Endothelial cell (in vitro differentiated cells): ENCODE measurements at places on chromosomes 1 and 21. TPM values are rescaled to one million over a fixed set of nuclear protein-coding genes. Genes with fewer than 3 reads are reported as not detected.

Gene FNDC5
- 5.5 TPM for total RNA-seq

DNA sequence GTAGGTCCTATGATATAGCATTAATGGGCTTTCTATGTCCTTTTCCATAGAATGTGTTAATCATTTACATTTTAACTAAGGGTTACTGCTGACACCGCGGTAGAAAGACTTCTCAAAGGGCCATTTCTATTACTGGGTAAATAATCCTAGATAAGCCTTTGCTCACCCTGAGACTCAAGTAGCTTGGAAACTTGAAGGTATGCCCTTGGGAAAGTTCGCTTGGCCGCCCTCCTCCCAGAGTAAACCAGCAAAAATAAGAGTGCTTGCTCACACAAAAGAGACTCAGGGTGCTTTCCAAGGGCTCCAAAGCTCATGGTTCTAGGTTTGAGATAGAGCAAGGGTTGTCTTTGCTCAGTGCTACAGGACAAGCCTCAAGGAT, 85.8 kb upstream of the TMPRSS2 start:
- H3K36me3 ChIP-seq, result no peaks in the 10 kb centered on the region
- H3K27ac ChIP-seq, result no peak overlapping the region
- no peak overlapping the region for H3K4me3 ChIP-seq

- DNase-seq, result peak; percentile 22
- no peak overlapping the region for H3K4me3 ChIP-seq
- H3K27ac ChIP-seq, result no peak overlapping the region
- H3K27me3 ChIP-seq, result no peaks in the 10 kb centered on the region
- peaks cover 2% of the 10 kb centered on the region for H3K36me3 ChIP-seq
- no peaks in the 10 kb centered on the region for H3K4me1 ChIP-seq
Measured at GRCh38 chr1:58515794-58516401, 30.6 kb downstream of the OMA1 start.

DNA sequence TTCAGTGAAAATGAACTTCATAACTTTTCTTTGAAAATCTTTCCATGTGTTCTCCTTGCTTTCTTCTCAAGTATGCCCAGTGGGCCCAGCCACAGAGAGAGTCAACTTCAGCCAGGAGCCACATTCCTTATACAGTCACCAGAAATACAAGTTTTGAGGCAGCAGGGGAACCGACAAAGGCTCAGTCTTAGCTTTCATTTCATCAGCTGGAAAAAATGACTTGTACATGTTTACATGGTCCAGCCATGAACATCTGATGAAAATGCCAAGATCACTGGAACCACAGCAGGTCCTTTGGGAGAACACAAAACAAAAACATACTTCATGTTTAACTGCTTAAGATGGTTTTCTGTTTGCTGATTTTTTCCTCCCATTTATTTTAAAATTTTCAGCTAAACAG, 72.5 kb downstream of the SYDE2 start:
- H3K36me3 ChIP-seq, result no peaks in the 10 kb centered on the region
- DNase-seq, result no peak
- peaks cover 1% of the 10 kb centered on the region for H3K27me3 ChIP-seq
- no peak overlapping the region for H3K4me3 ChIP-seq
- H3K4me1 ChIP-seq, result peaks cover 6% of the 10 kb centered on the region

Gene THEM5
- total RNA-seq, result not detected

- H3K27ac ChIP-seq, result peak overlapping the region; percentile 93
- DNase-seq, result peak; percentile 38
- H3K4me3 ChIP-seq, result no peak overlapping the region
- H3K27me3 ChIP-seq, result peaks cover 2% of the 10 kb centered on the region
Measured at GRCh38 chr21:38171723-38172344, 85.0 kb upstream of the KCNJ15 start.

DNA sequence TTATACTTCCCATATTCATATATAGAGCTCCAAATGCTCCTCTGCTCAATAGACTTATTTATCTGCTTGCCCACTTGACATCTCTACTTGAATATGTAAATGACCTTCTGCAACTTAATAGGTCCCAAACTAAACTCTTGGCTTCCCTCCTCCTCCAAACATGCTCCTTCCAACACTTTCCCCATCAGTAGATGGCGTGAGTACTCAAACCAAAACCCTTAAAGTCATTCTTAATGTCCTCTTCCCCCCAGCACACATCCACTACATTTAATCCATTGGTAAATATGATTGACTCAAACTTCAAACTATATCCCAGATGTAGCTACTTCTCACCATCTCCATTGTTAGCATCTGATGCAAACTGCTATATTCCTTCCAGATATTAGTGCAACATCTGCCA, 48.5 kb upstream of the PBX1 start:
- H3K4me1 ChIP-seq, result no peaks in the 10 kb centered on the region
- no peak overlapping the region for H3K4me3 ChIP-seq
- no peak overlapping the region for H3K27ac ChIP-seq
- H3K27me3 ChIP-seq, result no peaks in the 10 kb centered on the region

DNA sequence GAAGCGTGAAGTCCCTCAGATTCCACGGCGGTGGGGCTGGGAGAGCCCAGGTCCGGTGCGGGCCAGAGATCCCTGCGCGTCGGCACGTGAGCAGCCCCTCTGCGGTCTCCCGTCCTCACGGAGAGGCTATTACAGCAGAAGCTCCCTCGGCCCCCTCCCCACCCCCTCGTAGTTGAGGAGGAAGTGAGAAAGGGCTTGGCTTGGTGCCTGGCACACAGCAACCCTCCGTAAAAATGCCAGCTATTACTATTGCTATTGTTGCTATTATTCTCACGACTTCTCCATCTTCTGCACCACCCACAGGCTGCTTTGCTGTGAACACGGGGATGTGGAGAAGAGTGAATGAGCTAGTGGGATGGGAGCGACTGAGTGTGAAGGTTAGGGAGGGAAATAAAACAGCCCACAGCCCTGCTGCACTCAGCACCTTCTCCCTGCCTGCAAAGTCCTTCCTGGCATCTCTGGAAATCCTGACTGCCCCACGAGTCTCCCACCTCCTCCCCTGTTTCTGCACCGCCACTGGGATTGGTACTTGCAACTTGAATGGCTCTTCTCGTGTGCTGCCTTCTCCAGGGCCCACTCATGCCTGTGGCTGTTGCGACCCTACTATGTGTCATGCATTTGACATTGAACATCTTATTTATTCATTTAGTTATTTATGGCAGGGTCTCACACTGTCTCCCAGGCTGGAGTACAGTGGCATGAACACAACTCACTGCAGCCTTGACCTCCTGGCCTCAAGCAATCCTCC, 26.6 kb downstream of the ZBTB18 start:
- DNase-seq, result no peak
- peaks cover 10% of the 10 kb centered on the region for H3K27me3 ChIP-seq
- H3K27ac ChIP-seq, result no peak overlapping the region
- peaks cover 20% of the 10 kb centered on the region for H3K4me1 ChIP-seq
- no peaks in the 10 kb centered on the region for H3K36me3 ChIP-seq
- no peak overlapping the region for H3K4me3 ChIP-seq

Gene LDLRAD1
- not detected for total RNA-seq

Gene CR1L
- 48.0 TPM for total RNA-seq

- no peaks in the 10 kb centered on the region for H3K36me3 ChIP-seq
- no peaks in the 10 kb centered on the region for H3K27me3 ChIP-seq
- peaks cover 3% of the 10 kb centered on the region for H3K4me1 ChIP-seq
- H3K27ac ChIP-seq, result no peak overlapping the region
- H3K4me3 ChIP-seq, result no peak overlapping the region
Measured at GRCh38 chr1:245276445-245276844, 121.7 kb downstream of the KIF26B start.

- H3K27me3 ChIP-seq, result peaks cover 9% of the 10 kb centered on the region
- H3K4me3 ChIP-seq, result no peak overlapping the region
- peak; percentile 47 for DNase-seq
Measured at GRCh38 chr1:31765041-31765467, 914 bp upstream of the ADGRB2 start.

DNA sequence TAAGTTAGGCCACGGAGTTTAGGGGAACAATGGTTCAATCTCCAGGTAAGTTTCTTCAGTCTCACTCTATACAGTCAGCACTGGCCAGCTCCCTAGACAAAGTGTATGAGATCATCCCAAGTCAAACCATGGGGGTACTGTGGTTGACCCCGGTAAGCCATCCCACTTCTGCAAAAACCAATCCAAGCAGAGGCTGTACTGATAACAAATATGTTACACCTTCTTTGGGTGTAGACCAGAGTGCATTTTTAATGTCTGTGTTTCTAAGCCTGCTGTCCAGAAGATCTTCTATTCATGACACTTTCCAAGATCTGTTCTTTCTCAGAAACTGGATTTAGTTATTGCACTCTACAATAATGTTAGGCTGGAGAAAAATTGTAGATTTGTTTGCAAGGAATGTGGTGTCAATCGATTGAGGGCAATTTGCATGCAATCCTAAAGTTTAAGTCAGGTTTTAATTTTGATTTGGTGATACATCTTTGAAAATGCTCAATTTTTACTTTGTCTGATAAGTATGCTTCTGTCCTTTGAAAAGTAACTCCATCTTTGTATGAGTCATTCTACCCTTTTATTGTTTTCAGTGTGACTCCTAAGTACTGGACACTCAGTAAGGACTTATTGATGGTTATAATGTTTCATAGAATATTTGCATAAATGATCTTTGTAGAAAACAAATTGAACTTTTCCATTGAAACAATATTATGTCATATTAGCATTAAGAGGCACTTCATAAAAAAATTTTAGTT, 152.4 kb downstream of the HLX start:
- no peak overlapping the region for H3K27ac ChIP-seq
- H3K27me3 ChIP-seq, result no peaks in the 10 kb centered on the region
- DNase-seq, result no peak
- H3K4me3 ChIP-seq, result no peak overlapping the region
- no peaks in the 10 kb centered on the region for H3K36me3 ChIP-seq
- H3K4me1 ChIP-seq, result no peaks in the 10 kb centered on the region

Gene HEYL
- total RNA-seq, result 1.3 TPM

DNA sequence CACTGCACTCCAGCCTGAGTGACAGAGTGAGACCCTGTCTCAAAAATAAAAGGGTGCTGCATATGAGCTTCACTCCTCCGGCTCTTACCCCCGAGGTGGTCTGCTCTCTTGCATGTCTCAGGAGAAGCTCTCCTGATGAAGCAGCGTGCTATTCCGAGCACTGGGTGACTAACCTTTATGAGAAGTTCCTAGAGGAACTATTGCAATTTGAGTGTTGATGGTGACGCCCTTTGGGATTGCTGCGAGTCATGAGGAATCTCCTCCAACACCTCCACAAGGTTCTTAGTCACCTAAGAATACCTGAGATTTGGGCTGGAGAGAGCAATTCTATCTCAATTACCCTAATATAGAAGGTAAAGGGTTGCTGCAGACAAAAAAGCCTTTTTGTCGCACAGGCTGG, 40.8 kb upstream of the TINAGL1 start:
- H3K27me3 ChIP-seq, result peaks cover 3% of the 10 kb centered on the region
- H3K4me3 ChIP-seq, result no peak overlapping the region
- DNase-seq, result no peak
- H3K27ac ChIP-seq, result no peak overlapping the region

Gene MYBPHL
- total RNA-seq, result not detected

DNA sequence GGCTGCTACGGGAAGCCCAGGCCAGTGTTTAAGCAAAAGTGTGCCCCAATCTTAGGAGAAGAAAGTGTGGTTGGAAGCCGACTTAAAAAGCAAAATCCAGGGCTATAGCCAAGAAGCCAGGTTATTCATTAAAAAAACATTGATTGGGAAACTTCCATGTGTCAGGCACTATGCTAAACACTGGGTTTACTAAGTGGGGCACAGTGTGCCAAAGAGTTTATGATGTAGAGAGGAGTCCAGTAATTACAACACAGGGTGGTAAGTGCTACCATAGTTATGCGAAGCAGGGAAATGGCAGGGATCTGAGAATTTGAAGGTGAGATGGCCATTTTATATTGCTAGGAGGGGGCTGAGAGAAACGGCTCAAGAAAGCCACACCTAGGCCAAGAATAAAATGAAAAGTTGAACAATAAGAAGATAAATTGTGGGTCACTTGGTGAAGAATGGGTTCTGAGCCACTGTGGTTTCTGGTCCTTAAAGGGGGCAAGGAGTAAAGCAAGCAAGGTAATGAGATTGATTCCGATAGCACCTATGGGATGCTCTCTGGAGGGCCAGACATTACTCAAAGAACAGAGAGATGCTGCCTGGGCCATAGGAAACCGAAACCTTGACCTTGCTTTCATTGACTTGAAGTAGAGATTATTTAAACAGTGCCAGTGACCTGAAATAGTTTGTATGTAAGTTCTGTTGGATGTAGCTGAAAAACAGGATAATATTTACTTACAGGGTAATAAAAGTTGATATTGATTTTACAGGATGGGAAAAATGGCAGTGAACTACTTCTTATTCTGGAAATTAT, 177.8 kb downstream of the GIPC2 start:
- no peak overlapping the region for H3K4me3 ChIP-seq
- H3K27ac ChIP-seq, result no peak overlapping the region
- no peaks in the 10 kb centered on the region for H3K4me1 ChIP-seq
- no peaks in the 10 kb centered on the region for H3K27me3 ChIP-seq
- no peaks in the 10 kb centered on the region for H3K36me3 ChIP-seq
- no peak for DNase-seq

DNA sequence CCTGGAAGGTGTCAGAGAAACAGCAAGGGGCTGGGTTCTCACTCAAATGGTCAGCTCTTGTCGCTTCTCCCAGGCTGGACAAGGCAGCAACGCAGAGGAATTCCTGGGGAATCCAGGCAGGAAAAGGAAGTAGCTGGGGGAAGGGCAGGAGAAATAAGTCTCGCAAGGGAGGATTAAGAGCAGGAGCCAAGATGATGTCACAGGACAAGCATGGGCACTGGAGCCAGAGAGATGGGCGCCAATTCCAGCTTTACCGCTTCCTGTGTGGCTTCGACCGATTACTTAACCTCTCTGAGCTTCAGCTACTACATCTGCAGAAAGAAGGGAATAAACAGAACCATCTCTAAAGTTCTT, 70.5 kb downstream of the SSBP3 start:
- H3K36me3 ChIP-seq, result peaks cover 6% of the 10 kb centered on the region
- H3K4me3 ChIP-seq, result peak overlapping the region; percentile 84
- peak overlapping the region; percentile 100 for H3K27ac ChIP-seq
- peaks cover 9% of the 10 kb centered on the region for H3K27me3 ChIP-seq
- peaks cover 74% of the 10 kb centered on the region for H3K4me1 ChIP-seq

DNA sequence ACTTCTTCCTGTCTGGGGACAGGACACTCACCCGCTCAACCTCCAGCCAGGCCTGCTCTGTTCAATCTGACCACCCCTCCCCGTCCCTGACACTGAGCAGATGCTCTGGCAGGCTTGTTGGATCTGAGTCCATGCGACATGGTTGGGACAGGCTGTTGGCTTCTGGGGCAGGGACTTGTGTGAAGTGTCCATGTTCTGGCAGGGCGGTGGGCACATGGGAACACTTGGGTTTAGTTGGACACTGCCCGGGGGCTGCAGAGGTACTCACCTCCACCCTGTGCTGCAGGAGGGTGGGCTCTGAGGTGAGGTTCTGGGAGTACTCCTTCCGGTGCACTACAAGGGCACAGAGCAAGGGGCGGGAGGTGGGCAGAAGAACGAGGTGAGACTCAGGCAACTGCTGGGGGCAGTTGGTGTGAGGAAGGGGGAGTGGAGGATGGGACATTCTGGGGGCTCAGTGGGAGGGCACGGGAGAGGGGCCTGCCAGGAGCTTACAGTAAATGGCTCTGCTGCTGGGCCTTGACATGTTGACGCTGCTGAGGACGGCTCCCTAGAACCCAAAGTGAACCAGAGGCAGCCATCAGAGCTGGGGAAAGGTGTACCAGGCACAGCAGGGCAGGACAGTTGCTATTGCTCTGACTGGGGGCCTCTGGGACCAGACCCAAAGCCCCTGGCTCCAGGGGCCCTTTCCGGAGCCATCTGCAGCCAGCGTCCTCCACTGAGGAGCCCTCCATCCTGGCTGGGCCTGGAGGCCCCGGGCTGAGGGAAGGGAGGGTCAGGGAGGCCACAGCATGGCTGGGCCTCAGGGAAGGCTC, 2.3 kb downstream of the EPS8L3 start:
- no peak for DNase-seq
- H3K4me1 ChIP-seq, result peaks cover 20% of the 10 kb centered on the region
- no peak overlapping the region for H3K27ac ChIP-seq
- peaks cover 9% of the 10 kb centered on the region for H3K36me3 ChIP-seq
- H3K27me3 ChIP-seq, result peaks cover 12% of the 10 kb centered on the region
